ENCODE measurements at places on chromosomes 1 and 21.

GRCh38 chr1:164155347-164155746 is 403.6 kb upstream of the PBX1 start:
- no peak for DNase-seq

DNA sequence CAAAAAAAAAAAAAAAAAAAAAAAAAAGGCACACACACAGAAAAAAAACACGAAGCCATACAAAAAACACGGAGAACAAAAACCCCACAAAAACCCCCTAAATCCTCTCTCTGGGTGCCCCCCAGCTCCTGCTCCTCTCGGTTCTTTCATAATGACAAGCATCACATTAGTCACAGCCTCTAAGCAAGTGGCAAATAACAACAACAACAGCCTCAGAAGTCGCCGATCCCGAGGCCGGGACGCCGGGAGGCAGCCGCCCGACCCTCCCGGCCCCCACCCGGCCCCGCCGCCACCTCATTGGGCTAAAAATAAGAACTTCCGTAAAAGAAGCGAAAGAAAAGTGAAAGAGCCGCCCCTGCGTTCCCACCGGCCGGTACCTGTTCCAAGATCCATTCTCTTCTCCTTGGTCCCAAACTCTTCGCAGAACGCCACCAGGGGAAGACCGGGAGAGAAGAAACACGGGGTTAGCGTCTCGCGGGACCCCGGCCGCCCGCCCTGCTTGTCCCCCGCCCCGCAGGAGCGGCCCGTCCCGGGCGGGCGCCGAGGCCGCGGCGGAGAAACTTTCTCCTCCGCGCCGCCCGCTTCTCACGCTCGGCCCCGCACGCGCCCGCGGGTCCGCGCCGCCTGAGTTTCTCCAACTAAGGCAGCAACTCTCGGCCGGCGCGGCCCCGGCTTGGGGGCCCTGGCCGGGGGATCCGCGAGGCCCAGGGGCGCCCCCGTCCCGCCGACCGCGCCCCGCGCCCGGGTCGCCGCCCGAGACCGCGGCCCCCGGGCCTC is 102.8 kb downstream of the CASZ1 start:
- DNase-seq = peak; percentile 24

- DNase-seq = no peak
Measured at GRCh38 chr1:184596950-184597645, 157.6 kb downstream of the EDEM3 start.

DNA sequence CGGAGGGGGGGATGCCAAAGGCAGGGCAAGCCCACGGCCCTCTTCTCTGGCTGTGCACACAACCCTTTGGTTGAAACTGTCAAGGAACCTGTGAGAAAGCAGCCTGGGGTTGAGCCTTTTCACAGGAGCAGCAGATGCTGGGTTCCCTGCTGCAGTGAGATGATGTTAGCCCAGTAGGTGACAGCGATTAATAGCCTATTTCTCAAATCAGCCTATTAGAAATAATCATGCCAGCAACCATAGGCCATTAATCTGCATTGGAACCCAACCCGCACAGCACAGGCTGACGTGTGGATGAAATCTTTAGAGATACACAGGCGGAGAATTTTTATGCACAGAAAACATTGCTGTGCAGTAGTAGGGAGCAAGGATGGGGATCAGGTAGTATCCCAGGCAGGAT is 637.5 kb downstream of the AJAP1 start:
- no peak for DNase-seq

DNA sequence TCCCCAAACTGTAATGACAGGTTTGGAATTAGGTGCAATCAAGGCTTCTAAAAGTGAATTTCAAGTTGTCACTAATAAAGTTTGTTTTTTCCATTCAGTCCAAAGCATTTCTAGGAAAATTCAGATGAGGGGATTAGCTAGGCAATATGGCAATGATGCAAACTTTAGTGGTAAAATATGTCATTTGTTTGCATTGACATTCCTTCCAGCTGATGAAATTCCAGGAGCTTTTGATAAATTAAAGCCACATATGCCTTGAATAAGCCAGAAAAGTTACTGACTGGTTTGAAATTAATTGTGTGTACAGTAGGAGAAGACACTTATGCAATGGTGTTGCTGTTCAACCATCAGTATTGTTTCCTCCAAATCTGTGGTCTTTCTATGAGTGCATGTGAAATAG is 57.8 kb downstream of the MROH9 start:
- DNase-seq = no peak

DNA sequence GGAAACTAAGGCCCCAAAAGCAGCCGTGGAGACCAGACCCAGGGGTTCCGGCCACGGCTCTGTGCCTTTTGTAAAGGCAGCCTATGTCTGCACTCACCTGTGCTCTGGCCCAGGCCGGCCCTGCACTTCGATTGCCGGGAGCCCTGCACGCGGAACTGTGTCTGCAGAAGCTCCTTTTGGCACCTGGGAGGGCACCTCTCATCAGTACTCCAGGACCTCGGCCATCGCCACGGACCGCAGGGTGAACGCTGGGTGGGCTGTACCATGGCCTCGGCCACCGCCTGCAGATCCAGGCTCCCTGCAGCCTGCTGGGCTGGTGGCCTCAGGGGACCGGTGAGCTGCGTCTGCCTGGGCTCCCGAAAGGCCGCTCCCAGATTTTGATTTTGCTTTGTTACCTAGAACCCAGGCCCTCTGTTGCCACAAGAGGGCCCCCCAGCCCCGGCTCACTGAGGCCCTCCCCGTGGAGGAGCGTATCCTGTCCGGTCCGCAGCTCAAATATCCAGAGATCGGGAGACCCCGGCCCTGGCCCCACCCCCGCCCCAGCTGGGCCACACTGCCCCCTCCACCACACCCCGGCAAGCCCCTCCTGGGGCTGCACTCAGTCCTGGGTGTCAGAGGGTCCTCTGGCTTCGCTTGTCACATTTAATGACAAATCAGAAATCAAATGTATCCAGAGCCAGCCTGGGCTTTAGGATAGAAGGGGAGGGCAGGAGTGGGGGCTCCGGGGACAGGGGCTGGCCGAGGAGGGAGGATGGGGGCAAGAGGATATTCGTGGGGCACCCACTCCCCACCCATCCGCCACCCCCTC is 60.2 kb upstream of the PDE9A start:
- peak; percentile 72 for DNase-seq

DNA sequence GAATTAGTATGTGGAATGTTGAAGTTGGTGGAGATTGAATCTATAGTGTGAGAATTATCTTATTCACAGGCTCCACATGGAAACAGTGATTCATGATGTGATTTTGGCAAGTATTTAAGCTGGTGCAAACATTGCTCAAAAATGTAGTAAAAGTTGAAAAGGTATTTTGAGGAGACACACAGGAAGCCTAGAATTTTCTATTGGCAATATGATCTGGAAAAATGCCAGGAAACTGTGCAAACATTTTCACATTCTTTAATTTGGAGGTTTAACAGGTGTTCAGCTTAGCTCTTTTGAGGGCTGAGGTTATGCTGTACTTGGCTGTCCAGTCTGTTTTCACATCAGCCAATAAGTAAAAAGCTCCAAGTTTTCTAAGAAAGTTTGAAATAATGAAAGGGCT is 327.3 kb downstream of the RWDD3 start:
- DNase-seq = no peak

DNA sequence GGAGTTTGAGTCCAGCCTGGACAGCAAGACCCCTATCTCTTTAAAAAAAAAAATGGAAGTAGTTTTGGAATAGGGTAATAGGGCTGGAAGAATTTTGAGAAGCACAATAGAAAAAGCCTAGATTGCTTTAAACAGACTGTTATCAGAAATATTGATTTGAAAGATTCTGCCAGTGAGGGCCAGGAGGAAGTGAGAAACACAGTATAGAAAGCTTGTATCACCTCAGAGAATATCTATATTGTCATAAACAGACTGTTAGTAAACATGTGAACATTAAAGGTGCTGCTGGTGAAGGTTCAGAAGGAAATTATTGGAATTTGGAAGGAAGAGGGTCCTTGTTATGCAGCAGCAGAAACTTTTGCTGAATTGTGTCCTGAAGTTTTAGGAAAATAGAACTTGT is 24.8 kb upstream of the PSEN2 start:
- no peak for DNase-seq

- DNase-seq = no peak
Measured at GRCh38 chr21:34924771-34925419, 124.2 kb downstream of the RUNX1 start.

DNA sequence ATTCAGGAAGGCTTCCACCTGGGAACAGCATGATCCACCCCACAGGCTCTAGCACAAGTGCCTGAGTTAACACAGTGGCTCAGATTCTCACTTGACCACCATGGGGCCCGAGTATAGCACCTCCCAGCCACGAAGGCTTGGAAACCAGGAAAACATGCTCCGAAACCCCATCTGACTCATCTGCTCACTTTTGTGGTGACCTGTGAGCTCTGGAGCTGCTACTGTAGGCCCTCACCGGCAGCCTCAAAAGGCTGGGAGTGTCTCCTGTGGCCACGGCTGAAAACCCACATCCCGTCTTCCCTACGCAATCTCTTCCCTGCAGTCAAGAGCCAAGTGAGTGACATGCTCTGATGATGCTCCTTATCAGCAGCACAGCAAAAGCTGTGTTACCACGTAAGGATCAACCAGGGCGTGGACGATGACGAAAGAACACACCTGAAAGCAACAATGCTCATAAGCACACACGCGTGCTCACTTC is 81.4 kb downstream of the TGFBR3 start:
- peak; percentile 81 for DNase-seq

DNA sequence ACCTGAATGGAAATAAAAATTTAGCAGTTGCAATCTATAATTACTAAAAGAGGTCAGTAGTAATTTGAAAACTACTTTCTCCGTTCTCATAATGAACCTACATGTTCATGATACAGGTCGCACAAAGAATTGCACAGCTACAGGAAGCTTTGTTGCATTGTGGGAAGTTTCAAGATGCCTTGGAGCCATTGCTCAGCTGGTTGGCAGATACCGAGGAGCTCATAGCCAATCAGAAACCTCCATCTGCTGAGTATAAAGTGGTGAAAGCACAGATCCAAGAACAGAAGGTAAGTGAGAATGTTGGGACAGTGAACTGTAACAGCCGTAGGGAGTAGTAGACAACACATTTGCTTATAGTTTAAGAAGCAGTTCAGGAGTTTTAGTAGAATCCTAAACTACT is 68.8 kb upstream of the BMP8A start:
- no peak for DNase-seq

DNA sequence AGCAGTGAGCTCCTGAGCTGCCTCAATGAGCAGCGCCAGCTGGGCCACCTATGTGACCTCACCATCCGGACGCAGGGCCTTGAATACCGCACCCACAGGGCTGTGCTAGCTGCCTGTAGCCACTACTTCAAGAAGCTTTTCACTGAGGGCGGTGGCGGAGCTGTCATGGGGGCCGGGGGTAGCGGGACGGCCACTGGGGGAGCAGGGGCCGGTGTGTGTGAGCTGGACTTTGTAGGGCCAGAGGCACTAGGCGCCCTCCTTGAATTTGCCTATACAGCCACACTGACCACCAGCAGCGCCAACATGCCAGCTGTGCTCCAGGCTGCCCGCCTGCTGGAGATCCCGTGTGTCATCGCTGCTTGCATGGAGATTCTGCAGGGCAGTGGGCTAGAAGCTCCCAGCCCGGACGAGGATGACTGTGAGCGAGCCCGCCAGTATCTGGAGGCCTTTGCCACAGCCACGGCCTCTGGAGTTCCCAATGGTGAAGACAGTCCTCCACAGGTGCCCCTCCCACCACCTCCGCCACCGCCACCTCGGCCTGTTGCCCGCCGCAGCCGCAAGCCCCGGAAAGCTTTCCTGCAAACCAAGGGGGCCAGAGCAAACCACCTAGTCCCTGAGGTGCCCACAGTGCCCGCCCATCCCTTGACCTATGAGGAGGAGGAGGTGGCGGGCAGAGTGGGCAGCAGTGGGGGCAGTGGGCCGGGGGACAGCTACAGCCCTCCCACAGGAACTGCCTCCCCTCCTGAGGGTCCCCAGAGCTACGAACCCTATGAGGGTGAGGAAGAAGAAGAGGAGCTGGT is 12.3 kb downstream of the ZBTB7B start:
- DNase-seq = no peak

DNA sequence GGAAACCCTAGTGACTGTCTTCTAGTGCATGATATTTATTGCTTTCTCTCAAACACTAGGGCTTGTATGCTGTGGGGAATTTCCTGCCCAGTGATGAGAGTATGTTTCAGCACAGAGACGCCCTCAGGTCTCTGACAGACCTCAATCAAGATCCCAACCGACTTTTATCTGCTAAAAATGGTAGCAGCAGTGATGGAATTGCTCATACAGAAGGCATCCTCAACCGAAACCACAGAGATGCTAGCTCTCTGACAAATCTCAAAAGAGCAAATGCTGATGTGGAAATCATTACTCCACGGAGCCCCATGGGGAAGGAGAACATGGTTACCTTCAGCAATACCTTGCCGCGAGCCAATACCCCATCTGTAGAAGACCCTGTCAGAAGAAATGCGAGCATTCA is 41.3 kb downstream of the PLPPR4 start:
- no peak for DNase-seq

Measured in epithelial cell of esophagus (primary cell).